HTR-8/SVneo (cell line): ENCODE measurements at places on chromosomes 4 and X.

GRCh38 chrX:104712515-104712914 is 146.5 kb downstream of the IL1RAPL2 start:
- DNase-seq = no peak

DNA sequence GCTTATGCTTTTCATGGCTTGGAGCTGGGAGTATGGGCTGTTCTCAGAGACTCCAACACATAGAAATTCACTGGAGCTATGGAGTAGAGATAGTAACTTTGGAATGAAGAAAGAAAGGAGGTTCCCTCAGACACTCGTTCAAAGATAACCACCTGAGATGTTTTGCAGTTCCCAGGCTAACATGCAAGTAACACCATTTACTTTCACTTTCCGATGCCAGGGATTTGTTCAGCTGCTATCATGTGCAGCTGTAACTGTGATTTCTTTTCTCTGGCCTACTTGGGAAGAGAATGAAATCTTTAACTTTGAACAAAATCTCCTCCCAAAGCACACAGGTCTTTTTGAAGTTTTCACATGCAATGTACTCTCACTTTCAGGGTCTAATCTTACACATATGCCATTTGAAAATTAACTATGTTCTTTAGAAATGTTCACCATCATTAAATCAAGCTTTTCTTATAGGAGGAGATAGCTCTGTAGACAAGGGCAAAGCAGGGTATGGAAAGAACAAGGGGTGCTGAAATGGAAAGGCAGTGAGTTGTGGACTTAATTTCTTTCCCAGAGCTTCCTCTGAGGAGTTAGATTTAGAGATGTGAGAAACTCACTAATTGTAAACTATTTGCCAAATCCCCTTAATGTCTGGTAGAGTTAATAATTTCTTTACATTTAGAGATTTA is 514.3 kb downstream of the PDHA2 start:
- DNase-seq = no peak

GRCh38 chr4:174358410-174358809 is 74.7 kb downstream of the CEP44 start:
- no peak for DNase-seq

DNA sequence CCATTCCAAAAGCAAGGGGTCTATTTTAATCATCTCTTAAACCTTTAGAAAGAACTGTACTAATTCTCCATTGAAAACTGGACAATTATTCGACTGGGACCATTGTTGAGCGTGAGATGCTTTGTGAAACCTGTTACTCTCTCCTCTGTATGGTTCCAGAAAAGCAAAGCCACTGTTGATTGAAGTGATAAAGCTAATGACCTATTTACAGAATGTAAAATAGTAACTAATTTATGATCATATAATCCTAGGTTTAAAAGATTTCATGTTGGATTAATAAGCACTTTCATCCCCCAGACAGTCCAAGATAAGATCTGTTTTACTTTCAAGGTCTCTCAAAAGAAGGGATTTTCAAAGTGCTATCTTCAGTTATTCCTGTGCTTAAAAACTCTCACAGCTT is 614.5 kb downstream of the TMA16 start:
- DNase-seq = no peak

DNA sequence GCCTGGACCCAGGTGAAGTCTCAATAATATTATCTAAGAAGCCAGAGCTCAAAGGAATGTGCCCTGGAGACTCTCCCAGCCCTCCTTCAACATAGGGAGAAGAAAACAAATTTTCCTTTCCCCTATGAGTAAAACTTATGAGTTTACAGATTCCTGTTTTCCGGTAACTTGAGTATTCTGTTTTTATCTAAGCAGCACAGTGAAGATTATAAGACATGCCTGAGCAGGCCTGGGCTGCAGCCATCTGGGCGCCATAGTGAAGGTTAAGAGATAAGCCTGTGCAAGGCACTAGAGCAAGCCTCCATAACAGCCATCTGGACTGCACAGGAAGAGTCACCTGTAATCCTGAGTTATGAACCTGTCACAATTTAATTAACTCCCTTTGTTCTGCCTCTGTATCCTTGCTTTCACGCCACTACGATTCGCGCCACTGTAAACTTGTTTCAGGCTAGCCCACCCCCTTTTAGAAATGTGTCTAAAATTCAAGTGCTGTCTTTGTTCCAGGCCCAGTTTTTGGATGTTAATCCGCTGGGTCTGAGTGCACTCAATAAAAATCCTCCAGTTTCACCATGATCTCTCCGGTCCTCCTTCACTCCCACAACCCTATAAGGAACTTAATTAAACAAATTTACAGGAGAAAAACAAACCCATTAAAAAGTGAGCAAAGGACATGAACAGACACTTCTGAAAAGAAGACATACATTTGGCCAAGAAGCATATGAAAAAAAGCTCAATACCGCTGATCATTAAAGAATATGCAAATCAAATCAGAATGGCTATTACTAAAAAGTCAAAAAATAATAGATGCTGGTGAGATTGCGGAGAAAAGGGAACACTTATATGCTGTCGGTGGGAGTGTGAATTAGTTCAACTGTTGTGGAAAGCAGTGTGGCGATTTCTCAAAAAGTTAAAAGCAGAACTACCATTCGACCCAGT is 189.5 kb downstream of the APBB2 start:
- no peak for DNase-seq

- no peak for DNase-seq
Observed at GRCh38 chr4:124118061-124118460, 594.5 kb downstream of the ANKRD50 start.

GRCh38 chr4:14669371-14669770 is 332.9 kb upstream of the CPEB2 start:
- no peak for DNase-seq

DNA sequence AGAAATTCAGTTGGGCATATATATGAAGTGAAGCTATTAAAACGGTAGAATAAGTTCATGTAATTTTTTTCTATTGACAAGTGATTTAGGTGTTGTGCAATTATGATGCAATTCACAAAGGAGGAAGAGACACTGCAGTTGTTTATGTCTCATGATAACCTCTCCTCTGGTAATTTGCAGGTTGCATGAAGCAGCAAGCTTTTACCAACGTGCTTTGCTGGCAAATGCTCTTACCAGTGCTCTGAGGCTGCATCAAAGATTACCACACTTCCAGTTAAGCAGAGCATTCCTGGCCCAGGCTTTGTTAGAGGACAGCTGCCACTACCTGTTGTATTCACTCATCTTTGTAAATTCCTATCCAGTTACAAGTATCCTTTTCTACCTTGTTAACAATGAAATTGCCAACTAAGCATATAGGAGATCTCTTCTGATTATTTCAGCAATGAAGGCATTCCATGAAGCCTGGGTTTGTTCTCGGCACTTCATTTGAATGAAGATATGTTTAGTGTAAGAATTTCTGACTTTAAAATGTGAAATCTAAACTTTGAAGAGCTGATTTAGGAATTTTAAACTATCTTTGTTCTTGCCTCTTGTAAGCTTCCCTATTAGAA is 3.9 kb downstream of the TMEM33 start:
- DNase-seq = no peak

DNA sequence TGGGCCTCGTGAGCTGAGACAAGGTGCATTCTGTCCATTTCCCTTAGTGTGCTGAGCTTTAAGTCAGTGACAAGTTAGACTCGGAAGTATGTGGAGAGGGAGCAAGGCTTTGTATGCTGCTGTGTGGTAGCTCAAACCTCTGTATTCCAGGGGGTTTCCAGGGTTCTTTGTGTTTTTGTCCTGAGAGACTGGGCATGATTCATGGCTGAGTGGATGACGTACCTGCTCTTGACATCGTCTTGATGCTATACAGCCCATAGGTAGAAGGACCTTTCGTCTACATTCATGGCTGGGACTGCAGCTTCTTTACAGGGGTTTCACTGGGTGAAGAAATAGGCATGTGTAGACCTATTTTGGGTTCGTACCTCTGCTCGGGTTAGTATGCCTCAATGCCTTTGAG is 162.7 kb upstream of the WDR1 start:
- no peak for DNase-seq

DNA sequence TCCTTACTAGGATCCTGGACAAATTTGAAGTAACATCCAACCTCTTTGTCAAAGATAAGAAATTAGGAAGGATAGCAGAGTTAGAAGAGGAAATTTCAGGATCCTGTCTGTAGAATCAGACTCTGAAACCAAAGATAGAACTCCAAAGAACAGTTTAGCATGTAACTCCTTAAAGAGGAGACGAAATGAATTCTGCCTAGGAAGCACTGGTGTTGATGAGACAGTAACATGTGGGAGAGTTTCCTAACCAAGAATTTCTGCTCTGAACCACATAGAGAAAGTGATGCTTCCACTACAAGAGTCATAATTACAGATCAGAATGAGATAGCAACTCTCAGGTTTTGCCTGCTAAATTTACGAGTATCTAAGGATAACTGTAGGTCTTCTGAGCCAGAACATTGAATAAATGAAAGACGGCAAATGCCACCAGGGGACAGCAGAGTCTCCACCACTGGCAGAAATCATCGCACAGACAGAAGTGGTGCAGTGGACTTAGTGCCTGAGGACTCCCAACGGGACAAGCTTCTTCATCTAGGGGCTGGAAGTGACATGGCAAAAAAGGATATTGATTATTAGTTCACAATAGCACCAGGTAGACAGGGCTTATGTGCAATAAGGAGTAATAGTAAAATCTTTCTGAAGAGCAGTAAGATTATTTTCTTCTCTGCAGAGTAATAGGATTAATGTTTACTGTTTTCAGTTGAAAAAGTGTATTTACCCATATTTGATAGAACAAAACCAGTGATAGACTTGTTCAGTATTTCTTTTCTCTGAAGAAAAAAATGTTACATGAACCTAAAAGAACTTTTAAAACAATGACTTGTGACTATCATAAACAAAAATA is 6.7 kb upstream of the PPID start:
- peak; percentile 63 for DNase-seq

DNA sequence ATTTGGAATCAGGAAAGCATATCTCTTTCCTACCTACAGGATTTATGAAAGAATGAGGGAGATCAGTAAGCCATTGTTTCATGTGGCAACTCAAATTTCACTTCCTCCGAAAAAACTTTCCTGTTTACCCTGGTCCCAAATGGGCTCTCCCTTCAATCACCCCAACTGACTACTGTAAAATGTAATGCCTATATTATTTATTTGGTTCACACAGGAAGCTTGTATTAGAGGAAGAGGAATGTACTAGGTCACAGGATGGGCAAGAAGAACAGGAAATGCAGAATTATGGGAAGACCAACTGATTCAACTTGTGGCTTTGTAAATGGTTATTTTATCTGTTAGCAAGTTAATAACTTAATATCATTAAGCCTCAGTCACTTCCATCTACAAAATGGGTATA is 23.1 kb downstream of the COL4A6 start:
- DNase-seq = no peak

- DNase-seq = no peak
Observed at GRCh38 chrX:42686296-42686695, 91.7 kb downstream of the PPP1R2C start.

GRCh38 chr4:14864365-14865030 is 137.8 kb upstream of the CPEB2 start:
- no peak for DNase-seq

GRCh38 chr4:185305979-185306442 is 89.7 kb downstream of the LRP2BP start:
- peak; percentile 50 for DNase-seq

- no peak for DNase-seq
Observed at GRCh38 chr4:125780164-125780563, 465.4 kb downstream of the FAT4 start.

GRCh38 chrX:5449323-5449722 is 779.3 kb downstream of the NLGN4X start:
- no peak for DNase-seq

GRCh38 chr4:105510245-105510644 is 36.4 kb upstream of the PPA2 start:
- DNase-seq = no peak

DNA sequence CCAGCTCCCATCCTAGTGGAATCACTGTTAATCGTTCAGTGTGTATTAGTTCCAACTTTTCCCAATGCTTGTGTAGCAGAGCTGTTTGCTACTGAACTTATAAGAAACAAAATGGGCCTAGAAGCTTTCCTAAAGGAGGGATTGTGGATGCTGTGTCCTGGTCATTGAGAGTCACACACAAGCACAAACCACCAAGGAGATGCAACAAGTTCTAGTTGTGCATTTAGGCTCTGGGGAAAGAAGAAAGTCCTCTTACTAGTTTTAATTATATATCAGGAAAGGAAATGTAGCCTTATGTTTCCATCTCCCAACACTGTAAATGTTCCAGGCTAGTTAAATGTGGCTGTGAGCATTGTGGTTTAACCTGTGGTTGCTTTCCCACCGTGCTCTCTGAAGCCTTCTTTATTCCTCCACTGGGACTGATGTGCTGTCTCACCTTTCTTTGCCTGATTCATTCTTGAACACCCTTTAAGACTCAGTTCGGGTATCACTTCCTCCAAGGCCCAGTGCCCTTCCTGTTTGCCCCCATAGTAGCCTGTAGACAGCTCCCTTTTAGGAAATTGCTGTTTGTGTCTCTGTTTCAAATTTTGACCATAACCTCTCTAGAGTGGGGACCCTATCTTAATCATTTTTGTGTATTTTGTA is 34.3 kb downstream of the ATP10D start:
- DNase-seq = no peak

- DNase-seq = peak; percentile 41
Observed at GRCh38 chr4:181685911-181686310, 557.3 kb upstream of the TENM3 start.

GRCh38 chr4:24192018-24192641 is 302.3 kb upstream of the PPARGC1A start:
- DNase-seq = no peak

DNA sequence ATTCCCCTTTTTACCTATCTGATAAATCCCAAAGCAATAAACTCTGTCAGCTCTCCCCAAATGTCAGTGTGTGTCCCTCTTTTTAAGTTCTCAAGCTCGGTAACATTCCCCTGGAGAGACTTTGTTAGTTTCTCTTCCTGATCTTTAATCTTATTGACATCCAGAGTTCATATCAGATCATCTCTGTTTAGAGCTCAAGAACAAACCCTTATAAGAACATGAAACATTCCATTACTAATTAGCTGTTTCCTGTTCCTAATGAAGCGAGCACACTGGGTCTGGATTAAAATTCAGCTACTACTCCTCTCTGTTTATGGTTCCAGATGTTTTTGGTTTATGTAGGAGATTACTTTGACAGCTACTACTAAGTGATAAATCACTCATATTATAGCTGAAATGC is 681.5 kb downstream of the DACH2 start:
- DNase-seq = no peak

- DNase-seq = no peak
Observed at GRCh38 chr4:657834-658667, 16.0 kb downstream of the ATP5ME start.

DNA sequence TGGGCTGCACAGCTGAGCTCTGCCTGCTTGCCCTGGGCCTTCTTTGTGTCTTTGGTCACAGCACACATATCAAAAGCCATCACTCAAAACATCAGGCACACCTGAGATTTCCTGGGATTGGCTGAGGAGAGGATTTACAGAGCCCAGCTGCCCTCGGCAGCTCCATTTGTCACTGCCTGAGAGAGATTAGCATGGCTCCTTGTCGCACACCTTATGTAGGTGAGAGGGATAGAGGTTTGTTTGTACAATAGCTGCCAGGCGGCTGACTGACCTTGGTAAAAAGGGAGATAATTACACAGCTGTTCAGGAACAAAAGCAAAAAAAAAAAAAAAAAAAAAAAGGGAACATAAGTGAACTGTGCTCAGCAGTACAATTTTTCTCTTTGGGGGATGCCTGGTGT is 63.2 kb downstream of the MGST2 start:
- DNase-seq = no peak
